Activated naive CD4-positive, alpha-beta T cell treated with anti-CD3 and anti-CD28 coated beads for 36 hours (primary cell): ENCODE measurements at places on chromosomes 13 and 19. TPM values are rescaled to one million over a fixed set of nuclear protein-coding genes. Genes with fewer than 3 reads are reported as not detected.

DNA sequence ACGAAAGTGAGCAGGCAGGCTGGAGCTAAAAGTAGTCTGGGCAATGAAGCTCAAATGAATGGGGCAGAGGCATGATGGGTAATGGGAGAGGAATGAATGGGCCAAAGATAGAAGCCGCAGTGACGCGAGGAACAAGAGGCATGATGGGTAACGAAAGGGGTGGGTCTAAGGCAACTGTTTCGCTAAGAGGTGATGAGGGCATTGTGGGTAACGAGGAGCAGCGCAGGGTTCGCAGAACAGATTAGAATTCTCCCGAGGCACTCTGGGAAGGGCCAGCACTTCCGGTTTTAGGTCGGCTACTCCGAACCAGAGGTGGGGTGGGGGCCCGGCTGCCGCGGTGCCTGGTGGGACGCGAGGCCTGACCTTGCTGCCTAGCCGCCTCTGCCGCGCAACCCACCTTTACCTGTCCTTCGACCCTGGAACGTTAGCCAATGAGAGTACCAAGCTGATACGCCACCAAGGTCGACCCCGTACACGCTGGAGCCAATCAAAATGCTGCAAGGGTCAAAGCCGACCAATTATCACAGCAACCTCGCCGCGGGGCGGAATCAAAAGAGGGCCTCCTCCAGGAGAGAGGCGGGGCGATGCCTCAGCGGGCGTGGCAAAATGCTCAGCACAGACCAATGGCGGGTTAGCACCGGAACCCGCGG, 563 bp upstream of the TOMM40 start:
- peaks cover 33% of the 10 kb centered on the region for H3K36me3 ChIP-seq
- peak; percentile 100 for DNase-seq
- peaks cover 37% of the 10 kb centered on the region for H3K4me1 ChIP-seq
- H3K27ac ChIP-seq: peak overlapping the region; percentile 94
- H3K4me3 ChIP-seq: peak overlapping the region; percentile 85

REEP6 gene
- 1.3 TPM for total RNA-seq

- DNase-seq: peak; percentile 70
- peaks cover 9% of the 10 kb centered on the region for H3K4me1 ChIP-seq
- H3K4me3 ChIP-seq: peak within 1 kb of the TSS; percentile 86
- H3K27me3 ChIP-seq: no peaks in the 10 kb centered on the region
- no peak within 1 kb of the TSS for H3K27ac ChIP-seq
- H3K36me3 ChIP-seq: peaks cover 3% of the 10 kb centered on the region
Observed at GRCh38 chr19:12994701-12995595, at the start of gene NFIX. TSS of gene NFIX (plus strand) at chr19:12995475. CDS start at chr19:12995838, 363 bp downstream.

DNA sequence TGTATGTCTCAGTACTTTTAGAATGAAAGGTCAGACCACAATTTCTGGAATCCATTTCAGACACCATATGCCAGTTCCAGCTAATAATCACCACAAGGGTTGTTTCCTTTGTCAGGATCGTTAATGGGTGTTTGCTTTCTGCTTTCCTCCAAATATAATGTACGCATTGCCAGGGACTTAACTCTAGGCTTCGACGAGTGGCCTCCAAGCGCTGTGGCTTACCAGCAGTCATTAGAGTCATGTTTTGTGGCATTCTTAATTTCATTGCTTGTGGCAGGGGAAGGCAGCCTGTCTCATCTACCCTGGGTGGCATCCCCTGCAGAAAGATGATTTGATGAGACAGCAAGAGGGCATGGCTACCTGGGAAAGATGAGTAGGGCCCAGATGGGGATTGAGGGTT, 22.5 kb downstream of the SAFB start:
- no peaks in the 10 kb centered on the region for H3K27me3 ChIP-seq
- H3K27ac ChIP-seq: no peak overlapping the region
- peaks cover 12% of the 10 kb centered on the region for H3K4me1 ChIP-seq
- no peak overlapping the region for H3K4me3 ChIP-seq
- no peak for DNase-seq
- H3K36me3 ChIP-seq: peaks cover 64% of the 10 kb centered on the region

DNA sequence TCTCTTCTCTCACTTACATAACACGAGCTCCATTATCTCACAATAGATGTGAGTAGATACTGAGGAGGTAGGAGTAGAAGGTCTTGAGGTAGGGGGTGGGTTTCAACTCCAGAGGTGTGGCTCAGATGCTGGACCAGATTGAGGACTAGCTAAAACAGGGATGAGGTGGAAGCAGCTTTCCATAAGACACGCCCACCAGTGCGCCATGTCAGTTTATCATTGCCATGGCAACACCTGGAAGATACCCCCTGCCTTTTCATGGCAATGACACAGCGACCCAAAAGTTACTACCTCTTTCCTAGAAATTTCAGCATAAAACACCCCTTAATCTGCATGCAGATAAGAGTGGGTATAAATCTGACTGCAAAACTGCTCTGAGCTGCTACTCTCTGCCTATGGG, 44.1 kb downstream of the KCTD15 start:
- no peak for DNase-seq
- no peaks in the 10 kb centered on the region for H3K4me1 ChIP-seq
- no peak overlapping the region for H3K4me3 ChIP-seq
- no peaks in the 10 kb centered on the region for H3K36me3 ChIP-seq
- peaks cover 25% of the 10 kb centered on the region for H3K27me3 ChIP-seq
- H3K27ac ChIP-seq: no peak overlapping the region

CBARP gene
- total RNA-seq: 0.77 TPM

- H3K36me3 ChIP-seq: peaks cover 19% of the 10 kb centered on the region
- H3K4me3 ChIP-seq: peak overlapping the region; percentile 93
- peaks cover 41% of the 10 kb centered on the region for H3K4me1 ChIP-seq
- no peaks in the 10 kb centered on the region for H3K27me3 ChIP-seq
- peak overlapping the region; percentile 84 for H3K27ac ChIP-seq
- peak; percentile 39 for DNase-seq
Observed at GRCh38 chr19:1206864-1207450, 1.4 kb downstream of the STK11 start.

ERICH4 gene
- not detected for total RNA-seq

GRCh38 chr19:11784356-11784755, 14.0 kb upstream of the ZNF491 start:
- no peaks in the 10 kb centered on the region for H3K27me3 ChIP-seq
- no peak overlapping the region for H3K4me3 ChIP-seq
- DNase-seq: no peak
- H3K4me1 ChIP-seq: no peaks in the 10 kb centered on the region

GRCh38 chr19:42422092-42422900, 4.9 kb downstream of the LIPE start:
- H3K27ac ChIP-seq: peak overlapping the region; percentile 86
- H3K36me3 ChIP-seq: peaks cover 7% of the 10 kb centered on the region
- H3K27me3 ChIP-seq: no peaks in the 10 kb centered on the region
- DNase-seq: no peak
- peak overlapping the region; percentile 93 for H3K4me3 ChIP-seq

GRCh38 chr13:23443110-23443509, 9.6 kb upstream of the SACS start:
- no peak overlapping the region for H3K4me3 ChIP-seq
- no peaks in the 10 kb centered on the region for H3K27me3 ChIP-seq
- H3K36me3 ChIP-seq: no peaks in the 10 kb centered on the region
- H3K27ac ChIP-seq: no peak overlapping the region
- no peak for DNase-seq

ZNF69 gene
- 0.79 TPM for total RNA-seq

GRCh38 chr13:48862572-48862971, 113.1 kb upstream of the FNDC3A start:
- DNase-seq: no peak
- H3K36me3 ChIP-seq: no peaks in the 10 kb centered on the region
- H3K27ac ChIP-seq: no peak overlapping the region
- H3K4me3 ChIP-seq: no peak overlapping the region
